ENCODE measurements at places on chromosomes 5 and 9.

DNA sequence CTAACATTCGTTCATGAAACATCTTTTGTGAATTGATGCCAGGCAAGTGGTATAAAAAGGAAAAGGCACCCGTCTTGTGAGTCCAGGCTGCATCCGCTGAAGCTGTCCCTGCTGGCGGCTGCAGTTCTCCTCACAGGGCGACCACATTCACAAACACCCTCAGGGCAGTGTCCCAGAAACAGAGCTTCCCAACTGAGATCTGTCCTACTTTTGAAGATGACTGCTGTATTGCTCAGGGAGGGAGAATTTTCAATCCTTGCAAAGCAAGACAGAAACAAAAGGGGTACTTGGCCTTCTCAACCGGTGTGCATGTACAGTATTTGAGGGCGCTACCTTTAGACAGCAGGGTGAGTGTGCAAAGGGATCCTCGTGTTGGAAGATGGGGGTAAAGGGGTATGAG, 316.1 kb downstream of the GADD45G start:
- no peak for DNase-seq

- no peak for DNase-seq
Measured at GRCh38 chr9:126673689-126674364, 60.1 kb downstream of the LMX1B start.

- no peak for DNase-seq
Measured at GRCh38 chr5:53487436-53487835, 7.0 kb downstream of the FST start.

- DNase-seq, result no peak
Measured at GRCh38 chr5:16461026-16461425, 4.6 kb downstream of the ZNF622 start.

DNA sequence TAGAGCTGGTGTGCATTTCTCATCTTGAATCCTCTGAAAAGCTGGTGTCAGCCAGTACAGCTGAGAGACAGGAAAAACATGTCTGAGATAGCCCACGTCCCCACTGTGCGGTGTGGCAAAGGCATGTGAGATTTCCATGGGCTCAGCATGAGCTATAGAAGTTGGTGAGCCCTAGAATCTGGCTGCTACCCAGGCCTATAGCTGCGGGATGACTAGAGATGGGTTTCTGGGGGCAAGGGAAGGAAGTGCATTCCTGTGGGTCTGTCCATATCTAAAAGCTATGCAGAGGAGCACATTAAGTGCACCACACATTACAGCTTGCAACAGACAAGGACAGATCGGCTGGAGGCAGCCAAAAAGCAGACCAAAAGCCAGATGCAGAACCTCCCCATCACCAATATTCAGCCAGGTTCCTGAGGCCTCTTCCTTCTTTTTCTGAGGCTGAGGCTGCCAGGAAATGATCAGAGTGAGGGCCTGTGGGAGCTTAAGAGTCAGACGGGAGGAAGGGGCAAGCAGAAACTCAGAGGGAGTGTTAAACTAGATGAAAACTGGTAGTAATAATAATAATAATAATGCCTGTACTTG, 55.8 kb upstream of the RANBP3L start:
- peak; percentile 52 for DNase-seq

DNA sequence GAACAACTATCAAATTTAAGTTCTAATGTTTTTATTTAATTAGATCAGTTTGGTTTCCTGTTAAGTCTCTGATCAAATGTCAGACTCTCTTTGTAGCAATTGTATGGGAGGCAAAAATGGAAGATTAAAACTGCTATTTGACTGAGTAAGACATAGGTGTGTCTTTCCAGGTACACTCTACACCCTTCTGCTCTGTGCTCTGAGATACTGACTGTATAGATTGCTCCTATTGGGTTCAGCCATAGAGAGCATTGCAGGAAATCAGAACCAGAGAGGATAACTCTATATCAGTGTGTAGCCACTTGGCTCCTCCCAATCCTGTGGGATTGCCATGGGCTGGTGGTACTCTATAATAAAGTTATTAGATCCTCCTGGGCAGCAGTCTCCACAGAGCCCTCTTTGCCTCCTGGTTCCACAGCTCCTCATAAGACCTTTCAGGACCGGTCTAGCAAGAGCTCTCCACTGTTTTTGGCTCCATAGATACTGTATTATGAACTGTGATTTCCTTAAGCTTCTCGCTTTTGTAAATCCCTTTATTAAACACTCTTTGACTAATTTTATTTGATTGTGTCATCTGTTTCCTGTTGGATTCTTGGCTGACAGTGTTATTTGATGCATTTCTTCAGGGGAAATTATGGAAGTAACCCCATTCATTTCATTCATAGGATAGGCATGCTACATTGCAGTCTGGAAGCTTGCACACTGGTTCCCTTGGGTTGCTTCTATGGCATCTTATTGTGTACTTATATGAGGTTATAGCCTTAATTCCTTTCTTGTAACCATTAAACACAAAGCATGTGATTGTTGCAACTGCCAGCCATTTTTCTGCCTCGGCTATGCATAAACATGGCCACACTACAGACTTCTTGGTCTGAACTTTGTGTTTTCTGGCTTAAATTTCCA, 115.6 kb downstream of the VCAN start:
- DNase-seq, result no peak

DNA sequence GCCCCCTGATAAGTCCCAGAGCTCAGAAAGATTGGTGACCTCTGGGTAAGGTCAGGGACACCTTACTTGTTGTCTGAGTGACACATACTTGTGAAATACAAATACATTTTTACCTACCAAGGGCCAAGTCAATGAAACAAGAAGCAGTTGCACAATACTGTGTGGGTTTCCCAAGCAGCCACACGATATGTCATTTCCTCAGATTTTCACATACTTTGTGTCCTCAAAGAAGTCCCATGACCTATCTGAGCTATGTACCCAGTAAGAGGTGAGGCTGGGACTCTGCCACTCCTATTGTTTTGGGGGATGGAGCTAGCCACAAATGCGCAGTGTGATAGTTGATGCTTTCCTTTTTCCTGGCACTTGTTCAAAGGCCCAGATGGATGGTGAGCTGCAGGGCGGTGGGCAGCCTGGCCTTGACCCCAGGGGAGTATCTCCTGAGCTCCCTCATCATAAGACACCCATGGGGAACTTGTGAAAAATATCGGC, 4.8 kb upstream of the SLC25A51 start:
- no peak for DNase-seq

- peak; percentile 83 for DNase-seq
Measured at GRCh38 chr5:139651853-139652787, 4.0 kb downstream of the CXXC5 start.

- DNase-seq, result no peak
Measured at GRCh38 chr9:130741024-130741305, 47.4 kb downstream of the EXOSC2 start.

GRCh38 chr5:112833971-112834370, 27.1 kb upstream of the SRP19 start:
- no peak for DNase-seq

All from femur (tissue), 1 donor.